ENCODE measurements at places on chromosomes 13 and 19.
A peak's percentile ranks its signal among the peaks of the same experiment; 100 is the strongest.

DNA sequence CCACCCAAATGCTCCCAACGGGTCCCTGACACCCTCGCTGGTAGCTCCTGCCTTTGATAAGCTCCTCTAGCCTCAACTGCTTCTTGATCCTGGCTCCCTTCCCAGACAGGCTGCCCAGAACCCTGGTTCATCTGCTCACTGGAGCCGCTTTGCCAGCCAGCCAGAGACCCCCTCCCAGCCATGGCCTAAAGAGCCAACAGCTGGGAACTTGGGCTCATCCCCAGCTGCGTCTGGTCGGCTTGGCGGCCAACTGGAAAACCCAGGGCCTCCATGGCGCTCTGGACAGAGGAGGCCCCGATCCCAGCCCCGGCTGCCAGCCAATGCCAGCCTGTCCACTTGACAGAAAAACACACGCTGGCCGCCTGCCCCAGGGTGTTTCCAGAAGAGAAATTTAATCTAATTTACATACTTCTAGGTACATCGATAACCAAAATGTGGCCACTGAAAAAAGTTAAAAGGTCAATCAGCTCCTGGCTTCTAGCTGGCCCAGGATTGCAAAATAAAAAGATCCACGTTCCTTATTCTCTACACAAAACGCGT is 3.0 kb upstream of the AKAP8L start:
- DNase-seq, result no peak

DNA sequence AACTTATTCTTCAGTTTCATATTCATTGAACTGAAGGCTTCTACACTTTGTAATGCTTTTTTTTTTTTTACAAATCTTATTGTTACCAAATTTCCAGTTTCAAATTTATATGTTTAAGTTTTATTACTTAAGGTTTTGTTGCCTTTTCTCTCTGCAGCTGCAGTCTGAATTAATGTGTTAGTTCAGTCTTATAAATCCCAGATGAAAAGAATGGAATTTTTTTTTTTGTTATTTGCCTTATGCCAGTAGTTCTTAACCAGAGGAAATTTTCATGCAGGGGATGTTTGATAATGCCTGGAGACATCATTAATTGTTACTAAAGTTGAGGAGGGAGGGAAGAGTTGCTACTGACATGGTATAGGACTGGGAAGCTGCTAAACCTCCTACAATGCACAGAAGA is 367.9 kb upstream of the SPRY2 start:
- no peak for DNase-seq

DNA sequence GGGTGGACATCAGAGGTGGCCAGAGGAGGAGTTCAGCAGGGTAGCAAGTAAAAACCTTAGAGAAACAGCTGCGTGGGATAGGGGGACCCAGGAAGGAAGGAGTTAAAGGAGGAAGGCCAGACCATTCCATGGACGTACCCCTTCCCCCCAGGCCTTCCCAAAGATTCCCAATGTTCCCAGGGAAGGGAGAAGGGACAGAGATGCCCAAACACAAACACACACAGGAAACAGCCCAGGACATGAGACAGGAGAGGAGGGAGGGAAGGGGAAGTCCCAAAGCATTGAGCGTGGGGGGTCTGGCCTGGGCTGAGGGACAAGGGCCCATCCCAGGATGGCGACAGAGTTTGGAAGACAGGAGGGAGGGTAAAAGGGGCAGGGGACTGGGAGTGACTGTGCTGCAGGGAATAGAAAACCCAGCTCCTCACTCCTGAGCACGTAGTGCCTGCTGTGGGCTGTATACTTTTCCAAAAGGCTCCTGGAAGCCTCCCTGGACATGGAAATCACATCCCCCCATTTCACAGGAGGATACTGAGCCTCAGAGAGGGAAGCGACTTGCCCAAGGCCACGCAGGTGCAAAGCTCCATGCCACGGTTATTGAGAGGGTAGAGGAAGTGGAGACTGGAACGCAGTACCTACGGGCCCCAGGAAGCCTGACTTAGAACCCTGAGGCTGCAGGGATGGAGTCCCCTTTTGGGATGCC is 1.1 kb downstream of the SYDE1 start:
- DNase-seq, result no peak

GRCh38 chr13:99307648-99308339 is 595 bp upstream of the GPR183 start:
- peak; percentile 53 for DNase-seq

- DNase-seq, result no peak
Observed at GRCh38 chr13:44259045-44260027, 114.3 kb upstream of the SERP2 start.

DNA sequence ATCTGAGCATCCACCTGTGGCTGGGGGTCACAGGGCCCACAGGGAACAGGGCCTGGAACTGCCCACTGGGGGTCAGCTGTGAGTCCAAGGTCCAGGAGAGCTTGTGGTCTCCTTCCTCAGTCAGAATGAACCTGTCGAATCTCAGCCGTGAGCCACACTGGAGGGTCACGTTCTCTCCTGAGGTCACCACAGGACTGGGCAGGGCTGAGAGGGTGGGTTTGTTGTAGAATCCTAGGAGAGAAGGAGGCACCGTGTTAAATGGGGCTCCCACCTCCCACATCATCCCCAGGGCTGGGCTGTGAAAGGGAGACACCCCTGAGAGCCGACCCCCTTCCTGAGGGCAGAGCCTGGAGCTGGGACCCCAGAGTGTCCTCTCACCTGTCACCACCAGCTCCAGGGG is 1.5 kb downstream of the LILRA5 start:
- DNase-seq, result no peak

DNA sequence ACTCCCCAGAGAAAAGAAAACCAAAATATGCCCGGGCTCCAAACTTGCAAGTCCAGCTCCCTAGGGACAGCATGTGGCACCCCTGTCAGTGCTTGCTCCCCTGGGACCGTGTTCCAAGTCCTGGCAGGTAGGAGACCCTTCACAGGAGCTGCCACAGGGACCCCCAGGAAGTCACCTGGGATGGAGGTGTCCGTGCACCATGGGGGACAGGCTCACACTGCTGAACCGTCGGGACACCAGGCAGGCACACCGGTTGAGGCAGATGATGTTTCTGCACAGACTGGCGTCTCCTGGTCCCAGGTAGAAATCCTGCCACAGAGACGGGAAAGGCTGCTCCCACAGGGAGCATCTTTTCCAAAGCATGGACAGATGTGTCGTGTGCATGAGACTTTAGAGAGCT is 11.7 kb upstream of the PROZ start:
- DNase-seq, result no peak

DNA sequence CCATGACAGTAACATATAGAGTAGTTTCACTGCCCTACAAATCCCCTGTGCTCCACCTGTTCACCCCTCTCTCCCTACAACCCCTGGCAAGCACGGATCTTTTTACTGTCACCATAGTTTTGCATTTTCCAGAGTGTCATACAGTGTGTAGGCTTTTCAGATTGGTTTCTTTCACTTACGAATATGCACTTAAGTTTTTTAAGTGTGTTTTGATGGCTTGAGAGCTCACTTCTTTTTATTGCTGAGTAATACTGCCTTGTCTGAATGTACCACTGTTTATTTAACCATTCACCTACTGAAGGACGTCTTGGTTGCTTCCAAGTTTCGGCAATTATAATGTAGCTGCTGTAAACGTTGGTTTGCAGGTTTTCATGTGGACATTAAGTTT is 175.1 kb downstream of the ITGBL1 start:
- no peak for DNase-seq

- no peak for DNase-seq
Observed at GRCh38 chr19:6406401-6406800, 13.4 kb upstream of the GTF2F1 start.

DNA sequence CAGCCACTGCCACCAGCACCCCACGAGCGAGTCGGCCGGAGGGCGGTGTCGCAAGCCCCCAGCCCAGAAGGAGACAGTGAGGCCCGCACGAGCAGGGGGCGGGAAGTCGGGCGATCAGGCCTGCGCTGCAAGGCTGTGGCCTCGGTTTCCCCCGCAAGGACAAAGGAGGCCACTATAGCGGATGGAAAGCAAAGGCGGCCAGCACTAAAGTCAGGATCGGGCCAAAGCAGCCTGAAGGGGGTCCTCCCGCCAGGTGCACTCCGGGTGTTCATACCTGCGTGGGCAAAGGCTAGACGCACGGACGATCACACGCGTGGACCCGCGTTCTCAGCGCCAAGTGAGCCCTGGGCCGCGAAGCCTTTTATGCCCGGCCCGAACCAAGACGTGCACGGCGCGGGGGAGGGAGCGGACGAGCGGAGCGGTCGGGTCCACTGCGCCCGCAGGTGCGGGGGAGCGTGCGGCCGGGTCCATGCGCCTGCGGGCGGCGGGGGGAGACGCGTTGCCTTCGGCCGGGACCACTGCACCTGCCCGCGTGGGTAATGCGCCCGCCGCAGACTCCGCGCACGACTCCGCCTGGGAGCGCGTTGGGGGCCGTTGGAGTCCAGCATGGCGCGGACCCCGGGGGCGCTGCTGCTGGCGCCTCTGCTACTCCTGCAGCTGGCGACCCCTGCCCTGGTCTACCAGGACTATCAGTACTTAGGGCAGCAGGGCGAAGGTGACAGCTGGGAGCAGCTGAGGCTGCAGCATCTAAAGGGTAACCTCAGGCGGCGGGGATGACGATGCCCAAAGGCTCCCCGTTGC is at the start of the genes PRDX2 and THSD8:
Gene PRDX2, minus strand, starts transcription at position 335 of the 801 bp plus-strand sequence. CDS start 539 bp downstream, outside the sequence.
Gene THSD8, plus strand, starts transcription at position 604 of the 801 bp plus-strand sequence. Its CDS starts 3 bp downstream, at position 607.
- no peak for DNase-seq

DNA sequence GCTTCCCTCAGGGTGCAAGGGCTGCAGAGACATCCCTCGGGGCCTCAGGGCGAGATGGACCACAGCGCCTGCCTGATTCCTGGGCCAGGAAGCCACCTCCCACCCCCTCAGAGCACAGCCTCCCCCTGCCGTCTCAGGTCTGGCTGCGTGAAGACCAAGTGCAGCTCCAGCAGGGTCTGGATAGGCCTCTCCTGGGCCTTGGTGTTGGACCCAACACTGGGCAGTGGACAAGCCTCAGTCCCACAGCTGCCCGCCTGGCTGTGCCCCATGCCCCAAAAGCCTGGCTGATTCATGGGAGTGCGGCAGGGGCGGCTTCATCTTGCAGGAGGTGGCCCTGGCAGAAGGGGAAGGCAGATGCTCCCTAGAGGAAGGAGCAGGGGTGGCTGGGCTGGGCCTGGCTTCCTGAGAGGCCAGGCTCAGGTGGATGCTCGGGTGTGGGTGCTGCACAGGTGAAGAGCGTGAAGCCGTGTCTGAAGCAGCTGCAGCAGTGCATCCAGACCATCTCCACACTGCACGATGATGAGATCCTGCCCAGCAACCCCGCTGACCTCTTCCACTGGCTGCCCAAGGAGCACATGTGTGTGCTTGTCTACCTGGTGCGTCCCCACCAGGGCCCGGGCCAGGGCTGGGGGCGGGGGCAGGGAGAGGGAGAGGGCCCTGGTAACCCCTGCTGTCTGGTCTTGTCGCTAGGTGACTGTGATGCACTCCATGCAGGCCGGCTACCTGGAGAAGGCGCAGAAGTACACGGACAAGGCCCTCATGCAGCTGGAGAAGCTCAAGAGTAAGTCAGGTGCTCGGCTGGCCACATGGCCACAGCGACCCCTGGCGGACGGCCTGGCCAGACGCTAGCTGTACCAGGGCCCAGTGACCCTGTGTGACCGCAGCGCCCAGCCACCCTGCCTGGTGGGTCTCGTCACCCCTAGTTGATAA is 21.7 kb downstream of the MAU2 start:
- no peak for DNase-seq

GRCh38 chr13:59755632-59756290 is 408.0 kb downstream of the DIAPH3 start:
- DNase-seq, result no peak

- no peak for DNase-seq
Observed at GRCh38 chr13:71359641-71360040, 507.4 kb downstream of the DACH1 start.

GRCh38 chr19:10535613-10536012 is 8.1 kb upstream of the ATG4D start:
- no peak for DNase-seq

- DNase-seq, result peak; percentile 59
Observed at GRCh38 chr19:517721-518597, 10.7 kb downstream of the TPGS1 start.

GRCh38 chr19:275000-275399 is 16.2 kb downstream of the PLPP2 start:
- no peak for DNase-seq

GRCh38 chr13:110377178-110377825 is 70.2 kb downstream of the COL4A2 start:
- DNase-seq, result no peak

- DNase-seq, result no peak
Observed at GRCh38 chr19:18859676-18860301, 28.0 kb downstream of the UPF1 start.

DNA sequence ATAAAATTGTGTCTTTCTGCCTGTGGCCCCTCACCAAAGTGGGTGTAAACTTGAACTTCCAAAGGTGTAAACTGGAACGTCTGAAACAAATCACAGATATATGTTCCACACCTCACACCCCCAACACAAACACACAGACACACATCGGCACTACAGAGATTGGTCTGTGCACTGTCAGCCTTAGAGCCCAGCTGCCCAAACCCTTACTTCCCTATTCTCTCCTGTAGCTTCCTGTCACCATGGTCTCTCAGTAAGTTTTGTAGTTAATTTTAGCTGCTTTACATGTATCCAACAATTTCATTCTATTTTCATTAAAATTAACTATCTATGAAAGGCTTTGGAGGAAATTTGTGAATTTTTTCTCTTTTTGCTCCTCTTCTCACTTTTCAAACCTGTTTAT is 5.4 kb downstream of the TM9SF2 start:
- DNase-seq, result no peak

DNA sequence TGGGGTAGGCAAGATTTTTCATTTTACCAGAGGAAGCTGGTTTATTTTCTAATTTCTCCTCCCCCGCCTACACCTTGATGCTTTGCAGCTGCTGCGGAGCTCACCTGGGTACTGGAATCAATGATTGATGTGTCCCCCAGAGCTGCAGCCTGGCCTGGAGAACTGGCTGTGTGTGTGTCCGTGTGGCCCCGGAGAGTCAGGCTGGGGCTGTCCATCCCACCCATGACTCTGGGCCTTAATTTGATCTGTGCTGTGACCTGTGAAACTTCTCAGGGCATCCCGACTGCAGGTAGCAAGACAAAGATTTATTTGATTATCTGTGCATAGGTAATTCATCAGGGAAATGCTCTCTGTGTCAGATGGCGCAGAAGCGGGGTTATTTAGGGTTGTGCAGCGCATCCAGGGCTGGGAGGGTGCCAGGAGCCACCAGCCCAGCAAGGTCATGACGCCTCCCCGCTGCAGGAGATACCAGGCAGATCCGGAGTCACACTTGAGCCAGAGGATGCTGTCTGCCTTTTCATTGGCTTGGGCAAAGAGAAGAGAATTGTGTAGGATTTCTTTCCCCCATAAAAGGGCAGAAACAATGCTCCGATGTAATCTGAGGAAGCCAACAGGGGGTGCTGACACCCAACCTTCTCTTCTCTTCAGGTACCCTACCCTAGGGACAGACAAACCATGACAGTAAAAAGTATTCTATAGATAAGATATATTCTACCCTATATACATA is 346.6 kb downstream of the TSHZ3 start:
- no peak for DNase-seq

- DNase-seq, result no peak
Observed at GRCh38 chr19:55455576-55456235, 5.7 kb downstream of the ISOC2 start.

- DNase-seq, result no peak
Observed at GRCh38 chr19:6229951-6230712, 49.6 kb downstream of the MLLT1 start.

GRCh38 chr19:30089086-30089665 is 147.1 kb downstream of the URI1 start:
- no peak for DNase-seq

- no peak for DNase-seq
Observed at GRCh38 chr13:49821216-49822009, 28.9 kb upstream of the KPNA3 start.

All from AG04449 (cell line).